ENCODE measurements at places on chromosomes 4 and X.

DNA sequence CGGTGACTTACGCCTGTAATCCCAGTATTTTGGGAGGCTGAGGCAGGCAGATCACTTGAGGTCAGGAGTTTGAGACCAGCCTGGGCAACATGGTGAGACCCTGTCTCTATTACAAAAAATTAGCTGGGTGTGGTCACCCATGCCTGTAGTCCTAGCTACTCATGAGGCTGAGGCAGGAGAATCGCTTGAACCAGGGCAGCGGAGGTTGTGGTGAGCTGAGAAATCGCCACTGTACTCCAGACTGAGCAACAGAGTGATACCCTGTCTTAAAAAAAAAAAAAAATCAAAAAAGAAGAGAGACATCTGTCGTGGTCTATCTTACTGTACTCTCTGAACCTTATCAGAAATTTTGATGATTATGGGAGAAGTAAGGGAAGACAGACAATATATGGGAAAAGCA is 144.3 kb downstream of the CAMK2D start:
- no peak for DNase-seq

GRCh38 chr4:55554453-55555030 is 7.8 kb upstream of the CLOCK start:
- peak; percentile 58 for DNase-seq

DNA sequence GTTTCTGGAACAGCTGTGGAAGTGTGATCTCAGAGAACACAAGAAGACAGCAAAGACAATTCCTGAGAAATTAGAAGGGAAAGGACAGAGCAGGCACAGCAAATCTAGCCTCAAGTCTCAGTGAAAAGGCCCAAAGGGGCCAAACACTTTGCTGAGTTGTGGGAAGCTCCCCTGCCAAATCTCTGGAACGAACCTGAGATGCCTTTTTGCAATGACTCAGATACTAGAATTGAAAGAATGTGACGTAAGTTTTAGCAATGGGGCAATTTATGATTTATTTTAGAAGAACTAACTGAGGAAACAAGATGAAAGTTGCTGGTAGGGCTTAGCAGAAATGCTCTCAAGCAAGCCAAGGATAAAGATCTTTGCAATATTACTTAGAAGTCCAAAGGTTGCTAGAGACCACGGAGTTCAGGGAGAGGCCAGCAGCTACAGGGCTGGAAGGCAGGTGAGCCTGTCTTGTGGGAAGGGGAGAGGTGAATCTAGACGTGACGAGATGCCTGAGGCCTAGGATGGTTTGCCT is 92.8 kb downstream of the AMELX start:
- no peak for DNase-seq

GRCh38 chr4:84493092-84493850 is 5.8 kb downstream of the NKX6-1 start:
- DNase-seq: no peak

DNA sequence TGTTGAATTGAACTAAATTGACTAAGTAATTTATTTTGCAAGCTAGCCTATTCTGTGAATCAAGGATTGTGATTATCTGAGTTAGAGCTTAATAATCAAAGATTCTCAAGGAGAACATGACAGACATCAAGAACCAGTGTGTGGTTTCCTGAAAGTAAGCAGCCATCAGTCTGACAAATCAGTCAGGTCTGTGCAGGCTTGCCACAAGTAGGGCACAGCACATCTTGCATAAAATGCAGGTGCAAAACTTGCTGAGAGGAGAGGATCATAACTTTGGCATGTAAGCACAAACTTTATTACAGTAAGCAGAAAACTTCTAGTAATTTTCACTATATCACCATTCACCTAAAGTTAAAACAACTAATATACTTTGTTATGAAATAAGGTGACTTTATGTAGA is 22.5 kb downstream of the FAM241A start:
- no peak for DNase-seq

GRCh38 chrX:105725228-105725627 is 97.1 kb upstream of the NRK start:
- DNase-seq: no peak

Data from hematopoietic multipotent progenitor cell treated with erythropoietin and hydrocortisone succinate and interleukin-3 and kit ligand, for 8 days (in vitro differentiated cells).